Esophagus squamous epithelium (tissue), 5 donors: ENCODE measurements at places on chromosomes 12 and 14.

DNA sequence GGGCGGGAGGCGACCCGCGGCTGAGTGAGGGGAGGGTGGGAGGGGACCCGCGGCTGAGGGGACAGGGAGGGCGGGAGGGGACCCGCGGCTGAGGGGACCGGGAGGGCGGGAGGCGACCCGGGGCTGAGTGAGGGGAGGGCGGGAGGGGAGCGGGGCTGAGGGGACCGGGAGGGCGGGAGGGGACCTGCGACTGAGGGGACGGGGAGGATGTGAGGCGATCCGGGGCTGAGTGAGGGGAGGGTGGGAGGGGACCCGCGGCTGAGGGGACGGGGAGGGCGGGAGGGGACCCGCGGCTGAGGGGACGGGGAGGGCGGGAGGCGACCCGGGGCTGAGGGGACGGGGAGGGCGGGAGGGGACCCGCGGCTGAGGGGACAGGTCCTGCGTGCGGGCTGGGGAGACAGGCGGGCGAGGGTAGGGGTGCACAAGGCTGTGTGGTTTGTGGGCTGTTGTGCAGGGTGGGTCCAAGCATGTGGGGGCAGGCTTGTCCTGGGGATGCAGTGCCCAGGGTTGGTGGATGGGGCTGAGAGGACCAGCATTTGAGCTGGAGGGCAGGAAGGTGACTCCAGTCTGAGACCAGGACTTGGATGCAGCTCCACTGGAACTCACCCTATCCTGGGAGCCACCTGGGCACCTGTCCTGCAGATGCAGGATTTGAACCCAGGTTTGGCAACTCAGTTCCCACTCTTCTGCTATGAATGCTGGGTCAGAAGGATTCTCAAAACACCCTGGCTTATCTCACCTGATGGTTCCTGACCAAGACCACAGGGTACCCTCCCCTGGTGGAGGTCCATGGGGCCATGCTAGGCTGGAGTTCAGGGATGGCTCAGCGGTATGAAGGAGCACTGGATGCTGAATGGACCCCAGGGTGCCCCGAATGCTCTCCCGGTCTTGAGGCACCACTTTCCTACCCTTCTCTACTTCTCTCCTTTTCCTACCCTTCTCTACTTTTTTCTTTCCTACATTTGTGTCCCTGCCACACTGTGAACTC lies 9.4 kb downstream of the PLD4 start:
- DNase-seq: no peak

GRCh38 chr12:108779998-108780688 lies 48.8 kb upstream of the CORO1C start:
- DNase-seq: no peak

- DNase-seq: no peak
These were observed 25.2 kb upstream of the KLHL42 start for GRCh38 chr12:27754795-27755194.

DNA sequence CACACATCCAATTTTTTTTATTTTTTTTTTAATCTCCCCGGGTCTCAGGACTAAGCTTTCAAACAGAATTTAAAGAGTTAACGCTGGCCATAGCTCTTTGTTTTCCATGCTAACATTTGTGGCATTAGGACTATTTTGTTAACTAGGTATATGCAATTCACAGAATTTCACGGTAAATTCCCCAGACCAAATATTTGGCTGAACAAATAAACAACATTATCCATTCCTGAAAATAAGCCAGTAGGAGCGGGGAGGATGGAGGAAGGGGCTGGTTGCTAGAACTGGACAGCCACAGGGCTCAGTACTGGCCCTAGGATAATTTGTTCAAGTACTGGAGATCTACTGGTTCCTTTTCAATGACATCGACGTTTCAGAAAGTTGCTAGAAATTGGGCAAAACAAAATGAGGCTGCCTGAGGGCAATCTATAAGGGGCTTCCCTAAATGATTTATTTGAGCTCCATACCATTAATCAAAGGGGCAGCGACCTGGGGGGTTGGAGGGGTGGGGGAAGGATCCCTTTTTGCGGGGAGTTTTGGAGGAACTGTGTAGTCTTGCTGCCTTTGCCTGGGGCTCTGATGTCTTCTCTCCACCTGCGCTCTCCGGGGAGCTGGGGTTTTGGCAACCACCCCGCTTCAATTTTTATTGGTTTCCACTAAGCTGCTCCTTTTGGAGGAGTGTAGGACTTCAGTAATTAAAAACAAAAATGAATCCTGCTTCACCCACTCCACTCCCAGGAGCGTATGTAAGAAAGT lies 9.0 kb downstream of the BMP4 start:
- DNase-seq: no peak

- DNase-seq: no peak
These were observed 11.2 kb upstream of the RNU6-7 start for GRCh38 chr14:32190673-32191072.

- DNase-seq: no peak
These were observed 638.5 kb upstream of the MIS18BP1 start for GRCh38 chr14:45891417-45892080.

DNA sequence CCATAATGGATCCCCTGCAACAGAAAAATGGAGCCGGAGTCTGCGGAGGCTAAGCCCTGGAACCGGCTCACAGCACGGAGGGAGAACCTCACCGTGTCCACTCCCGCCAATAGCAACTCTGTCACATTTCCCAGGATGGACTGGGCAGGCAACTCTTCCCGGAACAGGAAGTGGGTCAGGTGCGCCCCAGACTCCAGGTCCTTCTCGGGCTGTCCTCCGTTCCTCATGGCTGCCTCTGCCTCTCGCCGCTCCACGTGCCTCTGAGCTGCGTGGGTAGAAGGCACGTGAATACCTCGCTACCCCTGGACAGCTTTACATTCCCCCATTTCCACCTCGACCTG lies 2.2 kb downstream of the CYP27B1 start:
- DNase-seq: no peak

GRCh38 chr14:33455654-33456345 lies 495.1 kb downstream of the EGLN3 start:
- no peak for DNase-seq

- no peak for DNase-seq
These were observed 30.7 kb downstream of the TESC start for GRCh38 chr12:117068492-117068891.

GRCh38 chr14:21026988-21027315 lies 2.1 kb upstream of the NDRG2 start:
- DNase-seq: no peak

DNA sequence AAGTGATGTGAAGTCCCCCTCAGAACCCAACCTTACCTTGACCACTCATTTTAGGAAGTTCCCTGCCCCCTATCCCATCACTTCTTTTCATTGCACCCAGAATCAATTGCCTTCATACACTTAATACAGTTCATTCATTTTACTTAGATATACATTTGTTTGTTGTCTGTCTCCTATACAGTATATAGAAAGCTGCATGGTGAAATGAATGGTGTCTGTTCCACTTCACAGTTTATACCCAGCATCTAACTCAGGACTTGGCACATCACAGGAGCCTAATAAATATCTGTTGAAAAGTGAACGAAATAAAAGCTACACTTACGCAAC lies 38.3 kb upstream of the TXNRD1 start:
- no peak for DNase-seq

- DNase-seq: no peak
These were observed 228.6 kb downstream of the DPF3 start for GRCh38 chr14:72665259-72665658.

DNA sequence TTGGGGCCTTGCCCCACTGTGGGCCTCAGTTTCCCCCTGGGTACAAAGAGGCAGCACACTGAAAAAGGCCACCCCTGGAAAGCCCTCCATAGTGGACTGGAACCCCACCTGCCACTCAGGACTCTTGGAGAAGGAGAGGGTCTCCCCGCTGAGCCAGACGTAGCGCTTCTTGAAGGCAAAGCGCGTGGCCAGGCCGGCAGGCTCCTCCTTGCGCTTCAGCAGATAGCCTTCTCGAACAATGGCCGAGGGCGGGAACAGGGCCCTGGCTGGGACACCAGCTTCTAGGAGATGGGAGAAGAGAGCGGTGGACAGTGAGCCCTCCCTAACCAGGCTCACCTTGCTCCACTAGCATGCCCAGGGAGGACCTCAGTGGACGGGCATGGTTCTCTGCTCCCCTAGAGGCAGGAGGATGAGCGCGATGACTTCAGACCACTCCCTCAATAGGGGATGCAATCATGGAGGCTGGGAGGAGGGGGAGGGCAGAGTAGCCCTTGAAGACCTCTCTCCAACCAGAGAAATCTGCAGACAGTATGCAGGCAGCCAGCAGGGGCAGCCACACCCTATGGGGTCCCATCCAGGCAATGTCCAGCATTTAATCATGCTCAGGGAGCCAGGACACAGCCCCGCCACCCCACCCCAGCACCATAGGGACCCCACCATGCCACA lies 29.8 kb downstream of the RASAL1 start:
- no peak for DNase-seq

GRCh38 chr14:102778338-102779083 lies 1.3 kb downstream of the TRAF3 start:
- DNase-seq: no peak

- no peak for DNase-seq
These were observed 30.6 kb downstream of the VCPKMT start for GRCh38 chr14:50085570-50086320.
